ENCODE measurements at places on chromosomes 16 and 17.
A peak's percentile ranks its signal among the peaks of the same experiment; 100 is the strongest.

- DNase-seq, result no peak
Observed at GRCh38 chr17:34894964-34895363, 66.3 kb downstream of the CCT6B start.

DNA sequence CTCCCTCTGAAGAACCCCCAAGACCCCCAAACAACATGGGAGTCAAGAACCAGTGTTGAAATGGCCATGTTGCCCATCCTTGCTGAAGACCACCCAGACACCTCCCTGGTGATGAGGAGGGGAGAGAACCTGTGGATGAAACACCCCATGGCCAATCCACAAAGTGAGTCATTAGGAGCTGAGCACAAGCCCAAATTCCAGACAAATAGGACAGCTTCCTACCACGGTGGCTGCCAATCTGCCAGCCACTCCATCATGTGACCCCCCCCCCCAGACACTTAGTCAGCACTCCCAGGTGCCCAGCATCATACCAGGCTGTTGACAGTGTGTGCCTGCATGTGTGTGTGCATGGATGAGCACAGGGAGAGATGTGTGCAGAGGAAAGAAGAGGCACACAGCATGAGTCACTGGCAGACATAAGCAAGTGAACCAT lies 26.4 kb upstream of the RPL38 start:
- DNase-seq, result no peak

DNA sequence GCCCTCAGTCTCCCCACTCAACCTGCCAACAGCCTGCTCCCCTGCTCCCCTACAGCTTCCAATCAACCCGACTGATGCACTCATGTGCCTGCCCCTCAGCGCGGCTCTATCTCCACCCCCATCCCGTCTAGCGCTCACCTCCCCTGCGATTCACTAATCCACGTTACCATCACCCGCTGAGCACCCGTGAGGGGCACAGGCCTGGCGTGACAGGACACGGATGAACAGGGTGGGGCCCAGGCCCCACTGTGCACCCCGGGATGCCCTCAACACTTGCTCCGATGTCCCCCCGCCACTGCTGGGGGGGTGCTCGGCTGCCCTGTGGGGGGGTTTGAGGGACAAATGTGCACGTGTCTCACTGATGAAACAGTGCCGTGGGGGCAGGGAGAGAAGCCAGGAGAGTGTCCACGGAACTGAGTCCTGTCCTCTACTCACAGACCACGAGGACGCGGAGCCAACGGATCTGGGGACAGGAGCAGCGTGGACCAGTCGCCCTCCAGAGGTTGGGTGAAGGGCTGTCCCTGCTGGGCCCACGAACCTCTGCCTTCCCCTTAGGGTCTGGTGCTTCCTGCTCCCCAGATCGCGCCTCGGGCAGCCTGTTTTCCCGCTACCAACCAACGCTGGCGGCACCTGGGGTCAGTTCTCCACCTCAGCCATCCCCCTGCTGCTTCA lies 66.7 kb downstream of the RPH3AL start:
- DNase-seq, result no peak

DNA sequence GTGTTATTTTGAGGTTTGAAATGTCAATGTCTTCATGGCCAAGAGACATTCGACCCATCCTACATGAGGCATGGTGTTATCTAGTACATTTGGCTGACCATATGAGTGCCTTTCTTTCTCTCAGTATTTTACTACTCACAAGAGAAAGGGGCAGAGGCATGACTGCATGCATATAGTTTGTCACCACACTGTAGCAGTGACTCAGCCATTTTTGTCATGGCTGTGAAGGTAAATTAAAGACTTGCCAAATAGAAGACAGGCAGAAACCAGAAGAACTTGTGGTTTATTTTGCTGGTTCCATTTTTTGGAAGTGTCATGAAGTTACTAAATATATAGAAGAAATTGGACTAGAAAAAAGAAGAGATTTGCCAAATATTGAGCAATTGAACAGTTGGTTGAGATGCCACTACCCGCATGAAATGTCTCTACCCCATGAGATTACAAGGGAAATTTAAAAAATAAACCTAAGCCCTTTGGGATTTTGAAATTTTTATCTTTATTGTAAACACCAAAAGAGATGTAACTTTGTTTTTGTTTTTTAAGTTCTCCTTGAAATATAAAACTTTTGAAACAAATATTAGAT lies 170.3 kb downstream of the CHD9 start:
- no peak for DNase-seq

DNA sequence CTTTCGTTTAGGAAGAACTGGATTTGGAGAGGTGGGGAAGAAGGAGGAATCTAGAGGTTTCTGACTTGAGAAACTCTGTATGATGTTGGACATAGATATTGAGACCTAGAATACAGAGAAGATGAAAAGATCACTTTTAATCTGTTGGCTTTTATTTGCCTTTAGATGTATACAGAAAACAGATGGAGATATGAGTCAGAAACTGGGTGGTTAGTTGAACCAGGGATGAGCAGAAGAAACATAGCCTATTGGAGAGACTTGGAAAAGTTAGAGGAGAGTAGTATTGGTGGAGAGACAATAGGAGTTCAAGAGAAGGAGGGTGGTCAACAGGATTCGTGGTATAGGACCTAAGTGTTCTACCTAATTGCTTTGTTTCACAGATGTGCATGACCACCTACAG lies 5.1 kb downstream of the PHAF1 start:
- DNase-seq, result no peak

- no peak for DNase-seq
Observed at GRCh38 chr16:63037761-63038396, 1001.6 kb upstream of the CDH8 start.

DNA sequence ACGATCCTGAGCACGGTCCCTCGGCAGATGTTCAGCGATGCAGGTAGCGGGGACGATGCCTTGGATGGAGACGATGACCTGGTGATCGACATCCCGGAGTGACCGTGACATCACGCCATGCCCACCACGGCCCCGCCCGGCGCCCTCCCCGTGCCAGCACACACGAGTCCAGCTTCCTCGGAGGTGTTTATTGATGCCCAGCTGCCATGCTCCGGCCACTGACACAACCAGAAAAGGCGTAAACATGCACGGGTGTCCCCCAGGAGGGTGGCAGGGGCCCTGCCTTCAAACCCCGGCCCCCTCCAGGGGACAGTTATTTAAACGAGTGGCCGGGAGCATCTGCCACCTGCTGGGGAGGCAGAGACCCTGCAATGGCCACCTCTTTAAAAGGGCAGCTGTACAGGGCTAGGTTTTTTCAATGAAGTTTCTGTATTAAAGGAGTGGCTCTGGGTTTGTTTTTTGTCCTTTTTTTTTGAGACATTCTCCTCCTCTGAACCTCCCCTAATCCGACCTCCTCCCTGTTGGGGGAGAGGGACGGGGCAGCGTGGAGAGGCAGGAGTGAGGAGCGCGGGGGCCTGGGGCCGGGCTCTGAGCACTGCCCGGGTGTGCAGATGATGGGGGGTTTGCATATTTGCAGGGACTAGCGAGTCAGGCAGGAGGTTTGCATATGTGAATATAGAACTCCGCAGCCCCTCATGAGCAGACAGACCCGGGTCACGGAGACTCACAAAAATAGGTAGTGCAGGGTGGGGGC lies 5.3 kb downstream of the DOC2A start:
- DNase-seq, result no peak

DNA sequence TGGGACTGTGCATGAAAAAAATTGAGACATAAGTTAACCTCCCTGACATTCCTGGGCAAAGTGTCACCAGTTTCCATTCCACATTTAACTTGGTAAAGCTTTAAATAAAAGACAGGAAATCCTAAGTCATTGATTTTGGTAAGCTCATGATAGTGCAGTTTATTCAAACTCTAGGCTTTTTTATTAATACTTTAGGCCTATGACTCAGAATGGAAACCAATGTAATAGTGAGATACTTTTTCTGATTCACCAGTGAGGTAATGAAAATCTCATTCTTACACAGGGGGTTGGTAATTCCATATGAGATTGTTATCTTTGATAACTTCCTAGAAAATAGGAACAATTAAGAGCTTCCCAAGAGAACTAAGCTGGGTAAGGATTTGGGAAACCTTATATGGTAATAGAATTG lies 91.1 kb downstream of the NLK start:
- no peak for DNase-seq

DNA sequence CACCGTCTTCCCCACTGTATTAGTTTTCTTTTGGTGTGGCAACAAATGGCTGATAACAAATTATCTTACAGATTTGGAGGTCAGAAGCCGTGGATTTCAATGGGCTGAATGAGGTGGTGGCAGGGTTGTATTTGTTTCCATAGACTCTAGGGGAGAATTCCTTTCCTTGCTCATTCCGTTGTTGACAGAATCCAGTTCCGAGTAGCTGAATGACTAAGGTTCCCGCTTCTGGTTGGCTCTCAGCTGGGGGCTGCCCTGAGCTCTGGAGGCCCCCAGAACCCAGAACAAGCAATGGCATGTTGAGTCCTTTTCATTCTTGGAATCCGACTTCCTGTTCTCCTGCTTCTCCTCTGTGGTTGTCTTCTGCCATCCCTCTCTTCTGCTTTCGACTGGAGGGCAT lies 280.4 kb downstream of the SNX29 start:
- no peak for DNase-seq

- no peak for DNase-seq
Observed at GRCh38 chr17:19579867-19580565, 46.4 kb downstream of the SLC47A1 start.

DNA sequence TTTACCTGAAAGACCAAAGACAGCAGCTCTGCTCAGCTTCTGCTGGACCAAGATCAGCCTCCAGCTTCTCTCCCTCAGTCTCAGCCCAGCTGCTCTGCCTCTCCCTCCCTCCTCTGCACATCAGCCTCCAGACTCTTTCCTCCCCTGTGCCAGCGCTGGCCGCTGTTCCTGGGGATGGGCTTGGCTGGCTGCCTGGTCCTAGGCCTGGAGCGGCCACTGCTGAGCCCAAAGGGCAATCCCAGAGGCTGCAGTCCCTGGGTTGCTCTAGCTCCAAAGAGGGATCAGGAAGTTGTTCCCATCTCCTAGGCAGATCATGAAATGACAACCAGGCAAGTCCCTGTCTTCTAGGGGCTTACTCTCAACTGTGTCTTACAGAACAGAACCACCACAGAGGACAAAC lies 31.3 kb downstream of the DCUN1D3 start:
- DNase-seq, result no peak

DNA sequence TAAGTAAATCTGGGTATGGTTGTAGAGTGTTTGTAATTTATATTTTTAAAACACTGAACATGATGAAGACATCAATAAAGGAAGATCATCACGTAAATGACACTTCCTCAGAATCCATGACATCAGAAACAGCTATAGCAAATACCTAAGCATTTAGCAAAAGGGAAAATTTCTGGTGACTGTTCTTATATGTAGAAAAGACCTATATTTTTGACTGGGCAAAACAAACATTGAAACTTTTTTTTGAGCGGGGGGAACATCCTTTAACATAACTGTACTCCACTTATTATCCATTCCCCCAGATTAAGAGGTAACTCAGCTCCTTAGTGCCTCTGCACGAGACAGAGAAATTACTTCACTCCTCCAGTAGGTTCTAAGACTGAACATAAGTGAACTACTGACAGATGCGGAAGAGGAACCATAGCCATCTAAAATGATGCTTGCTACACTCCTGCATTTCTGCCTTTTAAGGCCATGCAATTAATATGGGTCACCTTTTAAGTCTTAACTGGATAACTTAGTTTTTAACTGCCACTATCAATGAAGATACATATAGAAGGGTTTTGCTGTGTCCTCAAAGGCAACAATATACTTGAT lies 9.4 kb downstream of the CRYBA1 start:
- no peak for DNase-seq

DNA sequence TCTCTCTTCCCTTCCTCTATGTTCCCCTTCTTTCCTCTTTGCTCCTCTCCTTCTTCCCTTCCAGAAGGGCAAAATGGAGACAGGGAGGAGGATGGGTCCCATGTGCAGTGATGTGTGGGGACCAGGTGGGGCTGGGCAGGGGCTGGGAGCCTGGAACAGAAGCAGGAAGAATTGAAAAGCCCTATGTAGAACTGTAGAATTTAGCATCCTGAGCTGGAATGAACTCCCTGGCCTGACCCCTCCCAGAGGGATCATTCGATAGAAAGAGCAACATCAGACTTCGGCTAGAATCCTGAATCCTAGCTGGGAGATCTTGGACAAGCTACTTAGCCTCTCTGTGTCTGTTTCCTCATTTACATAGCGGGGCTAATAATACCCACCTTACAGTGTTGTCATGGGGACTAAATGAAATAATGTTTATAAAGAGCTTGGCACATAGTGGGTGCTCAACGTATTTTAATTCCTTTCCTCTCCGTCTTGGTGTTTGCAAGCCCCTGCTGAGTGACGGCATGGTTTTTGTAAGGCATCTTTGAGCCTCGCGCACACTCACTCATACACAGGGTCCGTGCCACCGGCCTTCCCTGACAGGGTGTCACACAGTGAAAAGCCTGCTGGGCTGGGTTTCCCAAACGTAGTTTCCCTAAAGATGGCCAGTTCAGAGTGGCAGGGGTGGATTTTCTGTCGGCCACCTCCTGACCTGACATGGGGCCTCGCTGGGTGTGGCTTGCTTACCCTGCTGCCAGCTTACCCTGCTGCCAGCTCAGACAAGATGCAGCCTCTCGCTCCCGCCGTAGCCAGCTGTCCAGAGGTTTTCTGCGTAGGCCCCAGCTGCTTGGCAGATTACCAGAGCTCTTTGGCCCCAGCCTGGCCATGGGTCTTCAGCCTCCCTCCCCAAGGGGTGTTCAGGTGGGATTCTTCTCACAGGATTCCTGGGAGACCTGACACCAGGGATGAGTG lies 6.1 kb upstream of the ARHGAP23 start:
- no peak for DNase-seq

GRCh38 chr16:27318392-27319256 lies 4.8 kb downstream of the IL4R start:
- peak; percentile 71 for DNase-seq

Measured in stimulated activated CD8-positive, alpha-beta memory T cell treated with anti-CD3 and anti-CD28 coated beads, Interleukin-4, amount 100 ng/mL, for 48 hours (primary cell).